ENCODE measurements at places on chromosomes 2 and 18.

- DNase-seq, result no peak
Measured at GRCh38 chr18:23723121-23723520, 33.9 kb downstream of the LAMA3 start.

GRCh38 chr18:850960-851359 is 38.9 kb upstream of the YES1 start:
- no peak for DNase-seq

- no peak for DNase-seq
Measured at GRCh38 chr2:172182624-172183023, 79.9 kb upstream of the DLX2 start.

DNA sequence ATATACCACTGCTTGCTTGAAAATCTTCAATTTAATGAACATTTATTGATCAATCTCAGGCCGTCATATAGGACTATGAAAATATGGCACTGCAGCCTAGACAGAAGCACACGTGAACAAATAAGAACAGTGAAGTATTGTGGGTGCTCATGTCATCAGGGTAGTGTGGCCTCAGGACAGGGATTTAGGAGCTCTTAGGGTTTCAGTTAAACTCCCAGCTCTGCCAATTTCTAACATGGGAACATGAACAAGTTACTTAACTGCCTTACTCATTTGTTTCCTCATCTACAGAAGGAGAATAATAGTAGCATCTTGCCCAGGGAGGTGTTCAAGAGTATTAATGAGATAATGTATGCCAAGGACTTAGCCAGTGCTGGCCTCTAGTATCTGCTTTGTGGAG is 146.0 kb upstream of the MAP3K20 start:
- DNase-seq, result no peak

GRCh38 chr2:208315081-208315788 is 49.2 kb downstream of the PIKFYVE start:
- no peak for DNase-seq

DNA sequence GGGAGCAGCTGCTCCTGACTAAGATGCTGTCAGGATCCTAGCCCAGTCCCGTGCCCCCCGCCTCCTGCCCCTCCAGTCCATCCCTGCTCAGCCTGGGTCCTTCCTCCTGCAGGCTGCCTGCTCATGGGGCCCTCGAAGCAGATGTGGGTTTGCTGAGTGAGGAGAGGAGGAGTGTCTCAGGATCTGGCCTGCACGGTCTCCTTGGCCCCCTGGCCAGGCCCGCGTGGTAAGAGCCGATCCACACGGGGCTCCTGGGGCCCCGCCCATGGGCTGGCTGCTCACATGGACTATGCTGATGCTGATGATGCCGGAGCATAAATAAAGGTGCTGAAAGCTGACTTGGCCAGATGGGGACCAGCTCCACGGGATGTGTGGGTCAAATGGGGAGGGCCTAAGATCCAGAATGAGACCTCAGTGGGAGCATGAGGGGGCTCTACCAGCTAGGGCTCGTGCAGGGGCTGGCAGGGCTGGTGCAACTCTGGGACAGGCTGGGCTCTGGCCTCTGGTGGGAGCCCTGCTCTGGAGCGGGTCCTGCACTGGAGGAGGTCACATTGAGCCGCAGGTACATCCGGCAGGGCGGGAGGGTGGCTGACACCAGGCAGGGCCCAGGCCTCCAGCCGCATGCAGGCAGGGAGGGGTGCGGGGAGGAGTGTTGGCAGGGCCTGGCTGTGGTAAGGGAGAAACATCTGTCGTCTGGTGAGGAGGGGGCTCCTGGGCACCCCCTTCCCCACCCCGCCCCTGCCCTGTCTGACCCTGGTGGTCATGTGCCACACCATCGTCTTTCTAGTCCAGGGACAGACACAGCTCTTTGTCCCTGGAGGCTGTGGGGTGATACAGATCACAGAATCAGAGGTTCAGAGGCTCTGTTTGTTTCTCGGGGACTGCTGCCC is 275.3 kb upstream of the HDAC4 start:
- no peak for DNase-seq

GRCh38 chr2:132374961-132375360 is 41.6 kb upstream of the GPR39 start:
- DNase-seq, result no peak

DNA sequence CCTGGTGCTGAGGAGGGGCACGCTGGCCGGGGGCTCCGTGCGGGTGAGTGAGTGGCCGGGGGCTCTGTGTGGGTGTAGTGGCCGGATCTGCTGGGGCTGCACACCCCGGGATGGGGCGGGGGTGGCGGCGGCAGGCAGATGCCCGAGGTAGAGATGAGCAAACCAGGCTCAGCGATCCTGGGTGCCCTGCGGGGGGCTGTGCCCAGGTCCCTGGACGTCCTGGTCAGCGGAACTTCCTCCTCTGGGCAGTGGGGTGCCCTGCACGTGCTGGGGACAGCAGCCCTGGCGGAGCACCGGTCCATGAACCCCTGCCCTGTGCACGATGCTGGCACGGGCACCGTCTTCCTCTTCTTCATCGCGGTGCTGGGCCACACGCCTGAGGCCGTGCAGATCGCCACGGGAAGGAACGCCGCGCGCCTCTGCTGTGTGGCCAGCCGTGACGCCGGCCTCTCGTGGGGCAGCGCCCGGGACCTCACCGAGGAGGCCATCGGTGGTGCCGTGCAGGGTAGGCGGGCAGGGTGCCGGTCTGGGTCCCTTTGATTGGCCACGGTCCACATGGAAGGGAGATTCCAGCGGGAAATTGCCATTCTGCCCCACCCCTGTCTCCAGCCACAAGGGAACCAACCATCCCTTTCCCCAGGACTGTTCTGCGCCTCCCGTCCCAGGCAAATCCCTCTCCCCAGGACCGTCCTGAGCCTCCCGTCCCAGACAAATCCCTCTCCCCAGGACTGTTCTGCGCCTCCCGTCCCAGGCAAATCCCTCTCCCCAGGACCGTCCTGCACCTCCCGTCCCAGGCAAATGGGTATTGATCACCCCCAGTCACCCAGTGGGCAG is 5.9 kb downstream of the NEU4 start:
- DNase-seq, result no peak

DNA sequence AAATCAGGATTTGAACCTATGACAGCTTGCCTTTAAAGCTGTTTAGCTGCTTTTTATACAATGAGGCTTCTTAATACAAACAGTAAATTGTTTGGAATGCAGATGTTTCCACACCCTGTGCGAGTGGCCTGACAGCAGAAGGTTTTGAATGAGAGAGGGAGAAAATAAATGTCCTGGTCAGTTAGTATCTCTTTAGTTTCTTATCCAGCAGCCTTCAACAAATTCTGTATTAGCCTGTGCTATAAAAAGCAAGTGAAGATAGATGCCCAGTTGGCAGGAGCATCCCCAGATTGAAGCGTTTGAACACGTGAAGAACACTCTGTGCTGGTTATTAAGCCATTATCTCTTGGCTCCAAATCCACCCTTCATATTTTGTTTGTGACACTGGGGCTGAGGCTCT is 70.6 kb downstream of the CERS6 start:
- DNase-seq, result no peak

GRCh38 chr18:14974576-14974975 is 226.6 kb downstream of the ANKRD30B start:
- DNase-seq, result no peak

Measured in CD4-positive, alpha-beta T cell treated with Interleukin-10 for 1 hour (primary cell).